ENCODE measurements at places on chromosomes 5 and 9.

DNA sequence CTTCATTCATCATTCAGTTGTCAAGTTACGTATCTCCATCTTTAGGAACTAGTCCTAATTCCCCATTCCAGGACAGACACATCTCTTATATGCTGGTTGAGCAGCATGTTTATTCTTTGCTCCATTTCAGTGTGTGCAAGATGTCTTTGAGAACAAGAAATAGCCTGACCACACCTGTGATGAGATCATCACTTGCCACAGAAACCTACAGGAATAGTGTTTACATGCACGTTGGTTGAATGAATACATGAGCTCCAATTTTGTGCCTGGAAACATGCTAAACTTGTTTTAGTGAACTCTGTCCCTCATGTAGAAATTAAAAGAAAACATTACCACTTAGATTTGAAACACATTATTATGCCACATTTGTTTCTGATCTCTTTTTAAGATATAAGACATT, 489.1 kb downstream of the CDH18 start:
- DNase-seq, result no peak

- DNase-seq, result no peak
Measured at GRCh38 chr5:115817386-115817785, 927 bp upstream of the CDO1 start.

- no peak for DNase-seq
Measured at GRCh38 chr5:139636975-139637408, 11.2 kb upstream of the CXXC5 start.

DNA sequence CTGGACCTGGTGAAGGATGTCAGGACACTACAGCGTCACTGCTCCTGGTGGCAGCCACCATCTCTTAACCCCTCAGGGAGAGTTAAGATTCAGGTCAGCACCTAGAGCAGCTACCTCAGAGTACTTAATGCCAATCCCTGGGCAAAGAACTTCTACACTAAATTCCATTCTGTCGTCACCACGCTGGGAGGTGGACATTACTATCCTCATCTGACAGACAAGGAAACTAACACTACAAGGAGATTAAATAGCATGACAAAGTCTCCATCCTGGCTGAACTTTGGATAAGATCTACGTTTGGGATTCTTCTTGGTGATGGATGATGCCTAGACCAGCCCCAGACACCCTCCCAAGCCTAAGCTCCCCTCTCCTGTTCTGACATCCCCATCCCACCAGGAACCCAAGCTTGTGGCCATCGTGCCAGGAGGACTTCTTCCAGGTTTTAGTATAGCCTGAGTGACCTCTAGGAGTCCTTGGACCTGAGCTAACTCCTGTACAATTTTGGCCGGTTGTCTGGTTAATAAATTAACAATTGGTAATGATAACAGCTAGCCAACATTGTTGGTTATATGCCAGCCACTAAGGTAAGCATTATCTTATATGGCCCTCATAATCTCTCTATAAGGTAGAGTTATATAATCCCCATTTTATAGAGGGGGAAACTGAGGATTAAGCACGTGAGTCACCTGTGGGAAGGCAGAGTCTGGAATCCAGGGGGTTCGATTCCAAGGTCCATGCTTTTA, 54.8 kb downstream of the C5orf15 start:
- no peak for DNase-seq

- DNase-seq, result peak; percentile 54
Measured at GRCh38 chr9:120619751-120620655, 40.0 kb upstream of the CDK5RAP2 start.

DNA sequence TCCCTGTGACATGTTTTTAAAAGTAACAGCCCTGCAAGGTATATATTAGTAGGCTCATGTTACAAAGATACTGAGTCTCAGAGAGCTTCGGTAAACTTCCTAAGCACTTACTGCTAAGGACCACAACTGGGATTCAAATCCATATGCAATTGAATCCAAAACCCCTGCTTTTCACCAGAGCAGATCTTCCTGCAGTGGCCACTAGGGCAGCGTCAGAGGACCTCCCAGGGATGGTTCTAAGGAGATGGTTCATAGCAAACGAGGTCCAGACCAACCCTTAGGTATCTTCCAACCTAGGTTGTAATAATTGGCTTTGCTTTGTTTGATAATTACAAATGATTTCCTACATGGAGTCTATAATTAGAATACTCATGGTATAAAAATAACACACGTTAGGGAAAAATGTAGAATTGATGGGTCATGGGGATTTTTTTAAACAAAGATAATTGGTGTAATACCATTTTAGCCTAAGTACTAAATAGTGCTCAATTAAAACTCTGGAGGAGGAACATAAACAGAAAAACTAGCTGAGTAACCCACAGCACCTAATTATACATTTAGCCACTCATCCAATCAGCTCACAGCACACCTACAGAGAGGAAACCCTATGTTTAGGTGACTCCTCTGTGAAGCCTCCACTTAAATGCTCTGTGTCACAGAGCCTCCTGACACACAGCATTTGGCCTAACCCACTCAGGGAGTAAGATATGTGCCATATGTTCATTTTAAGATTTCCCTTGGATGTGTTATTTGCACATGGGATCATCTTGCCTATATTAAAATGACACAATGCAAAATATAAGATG, 10.0 kb upstream of the CAST start:
- no peak for DNase-seq

GRCh38 chr9:22855980-22856379, 409.4 kb downstream of the DMRTA1 start:
- no peak for DNase-seq

GRCh38 chr5:97049175-97049574, 93.2 kb downstream of the LIX1 start:
- DNase-seq, result no peak

DNA sequence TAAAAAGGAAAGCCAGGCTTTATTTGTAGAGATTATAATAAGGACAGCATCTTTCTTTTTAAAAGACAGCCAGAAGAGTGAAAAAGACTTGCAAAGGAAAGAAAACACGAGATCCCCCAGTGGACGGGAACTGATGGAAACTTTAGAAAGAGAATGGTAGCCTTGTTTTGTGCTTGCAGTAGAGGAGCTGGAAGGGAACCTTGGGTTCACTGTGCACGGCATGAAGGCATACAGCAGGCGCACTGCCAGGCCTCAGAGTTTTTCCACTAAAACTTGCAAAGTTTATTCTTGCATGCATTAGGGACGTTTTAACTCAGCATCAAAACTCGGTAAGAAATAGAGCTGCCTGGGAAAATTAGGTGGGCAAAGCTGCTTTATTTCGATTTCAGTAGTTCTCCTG, 248.6 kb downstream of the IRX1 start:
- no peak for DNase-seq

Data from right renal pelvis (tissue), 4 donors.